Activated CD4-positive, alpha-beta T cell treated with anti-CD3 and anti-CD28 coated beads for 1 hour (primary cell): ENCODE measurements at places on chromosomes 6 and 20.

- no peak for DNase-seq
These were observed 690.9 kb upstream of the CHD6 start for GRCh38 chr20:42309050-42309449.

GRCh38 chr6:33160728-33161344, 31.4 kb downstream of the COL11A2 start:
- no peak for DNase-seq

DNA sequence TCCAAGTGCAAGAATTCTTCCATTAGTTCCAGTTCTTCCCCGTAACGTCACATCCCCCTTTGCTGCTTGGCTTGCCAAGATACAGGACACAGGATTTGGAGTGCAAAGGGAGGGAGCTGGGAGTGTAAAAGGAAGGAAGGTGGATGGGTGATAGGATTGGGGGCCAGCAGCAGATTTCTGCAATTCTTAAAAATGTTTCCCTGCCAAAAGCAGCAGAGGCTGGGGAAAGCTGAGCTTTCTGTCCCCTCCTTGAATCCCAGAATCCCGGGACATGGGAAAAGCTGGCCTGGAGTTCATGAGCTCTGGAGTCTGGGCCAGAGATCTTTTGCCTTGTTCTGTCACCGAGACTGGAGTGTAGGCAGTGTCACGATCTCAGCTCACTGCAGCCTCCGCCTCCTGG, 60.0 kb upstream of the EPB41L1 start:
- no peak for DNase-seq

GRCh38 chr20:33516882-33517281, 27.0 kb downstream of the CBFA2T2 start:
- DNase-seq: no peak

DNA sequence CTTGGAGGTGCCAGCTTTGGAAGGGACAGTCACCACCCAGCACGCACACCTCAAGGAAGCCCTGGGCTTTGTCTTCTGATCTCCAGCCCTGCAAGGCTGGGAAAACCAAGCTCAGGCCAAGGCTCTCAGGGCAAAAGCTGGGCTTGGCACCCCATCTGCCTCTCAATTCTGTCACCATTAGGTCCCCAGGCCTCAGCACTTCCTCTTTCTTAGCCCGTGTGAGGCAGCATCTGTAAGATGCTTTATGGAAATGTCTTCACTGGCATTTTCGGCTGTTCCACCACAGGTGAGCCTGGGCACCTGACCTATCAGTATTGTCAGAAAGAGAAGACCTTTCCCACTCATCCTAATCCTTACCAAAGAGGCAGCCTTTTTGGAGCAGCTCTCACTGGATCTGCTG, 24.6 kb downstream of the GMEB2 start:
- DNase-seq: no peak

DNA sequence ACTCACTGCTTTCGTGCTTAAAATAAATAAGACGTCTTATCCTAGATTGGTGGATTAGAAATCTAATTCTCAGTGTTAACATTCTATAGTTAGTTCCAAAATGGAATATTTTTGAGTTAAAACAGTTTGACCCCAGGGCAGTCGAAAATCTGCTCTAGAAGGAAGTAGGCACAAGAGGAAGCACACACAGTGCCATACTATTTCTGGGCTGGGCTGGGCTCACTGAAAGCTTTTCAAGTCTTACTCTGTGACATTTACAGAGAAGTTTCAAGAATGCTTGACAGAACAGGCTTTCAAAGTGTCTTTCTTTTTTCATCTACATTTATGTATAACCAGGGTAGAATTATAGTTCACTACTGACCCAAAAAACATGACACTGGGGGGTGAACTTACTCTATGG, 209.8 kb downstream of the SOD2 start:
- no peak for DNase-seq

- DNase-seq: no peak
These were observed 65.0 kb upstream of the VSTM2L start for GRCh38 chr20:37837924-37838323.

GRCh38 chr6:12973386-12973785, 256.8 kb downstream of the PHACTR1 start:
- no peak for DNase-seq

- no peak for DNase-seq
These were observed 655.0 kb downstream of the COL12A1 start for GRCh38 chr6:74550821-74551220.

DNA sequence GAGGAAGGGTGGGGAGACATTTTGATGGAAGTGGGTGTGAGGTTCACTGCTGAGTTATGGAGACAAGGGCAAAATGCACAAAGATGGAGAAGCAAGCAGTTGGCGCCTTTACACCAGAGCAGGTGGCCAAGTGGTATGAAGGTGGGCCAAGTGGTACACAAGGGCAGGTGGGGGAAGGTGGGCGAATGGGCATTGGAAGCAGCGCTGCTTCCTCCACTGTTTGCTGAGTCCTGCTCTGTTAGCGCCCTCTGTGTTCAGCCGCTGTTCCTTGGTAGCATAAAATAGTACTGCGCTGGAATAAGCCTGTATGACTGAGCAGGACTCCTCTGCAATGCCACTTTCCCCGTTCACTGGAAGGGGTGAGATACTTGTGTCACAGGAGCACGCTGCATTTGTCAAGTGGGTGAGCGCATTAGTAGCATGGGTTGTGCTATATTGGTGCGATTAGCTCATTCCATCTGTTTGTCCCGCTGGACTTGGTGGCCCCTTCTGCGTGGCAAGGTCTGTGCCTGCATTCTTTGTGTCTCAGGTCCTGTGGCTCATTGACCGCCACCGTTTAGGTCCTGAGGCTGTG, 116.4 kb downstream of the TOX2 start:
- DNase-seq: no peak

- no peak for DNase-seq
These were observed 98.0 kb downstream of the DLL1 start for GRCh38 chr6:170192905-170193304.

DNA sequence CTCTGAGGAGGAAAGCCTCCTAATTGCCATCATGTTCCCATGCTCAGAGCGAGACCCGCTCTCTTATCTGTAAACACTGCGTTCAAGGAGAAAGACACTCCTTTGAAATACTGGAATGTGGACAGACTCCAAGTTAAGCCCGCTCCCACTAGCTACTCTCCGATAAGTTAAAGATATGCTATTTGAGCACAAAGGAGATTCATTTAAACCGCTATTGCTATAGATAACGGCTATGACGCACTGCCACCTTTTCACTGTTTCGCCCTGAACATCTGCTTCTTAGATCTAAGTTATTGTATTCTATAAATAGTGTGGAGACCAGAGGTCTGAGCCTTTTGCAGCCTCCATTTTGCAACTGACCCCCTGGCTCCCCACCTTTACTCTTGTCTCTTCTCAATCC, 82.3 kb downstream of the GPX5 start:
- no peak for DNase-seq

GRCh38 chr20:10916312-10916711, 242.5 kb upstream of the JAG1 start:
- DNase-seq: no peak

DNA sequence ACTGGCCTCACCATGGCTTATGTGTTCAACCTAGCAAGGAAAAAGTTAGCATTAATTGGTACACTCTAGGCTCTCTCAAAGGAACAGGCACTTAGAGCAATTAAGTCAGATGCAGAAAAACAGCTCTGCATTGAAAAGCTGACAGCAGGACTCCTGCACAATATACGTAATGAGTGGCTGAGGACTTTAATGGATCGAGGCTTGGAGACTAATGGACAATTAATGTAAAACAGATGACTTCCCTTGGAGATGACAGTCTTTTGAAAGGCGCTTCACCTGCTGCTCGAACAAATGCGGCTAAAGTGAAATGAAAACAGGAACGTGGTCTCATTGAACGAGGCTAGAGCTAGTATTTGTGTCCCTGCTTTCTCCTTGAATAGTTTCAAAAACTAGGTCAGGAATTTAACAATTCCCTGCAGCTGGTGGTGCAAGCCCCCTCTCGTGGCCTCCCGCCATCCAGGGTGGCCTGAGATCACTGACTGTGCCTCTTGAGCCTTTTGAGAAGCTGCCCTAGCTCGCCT, 137.1 kb downstream of the ELOVL4 start:
- DNase-seq: no peak

- no peak for DNase-seq
These were observed 39.8 kb downstream of the GMPR start for GRCh38 chr6:16278048-16278724.

DNA sequence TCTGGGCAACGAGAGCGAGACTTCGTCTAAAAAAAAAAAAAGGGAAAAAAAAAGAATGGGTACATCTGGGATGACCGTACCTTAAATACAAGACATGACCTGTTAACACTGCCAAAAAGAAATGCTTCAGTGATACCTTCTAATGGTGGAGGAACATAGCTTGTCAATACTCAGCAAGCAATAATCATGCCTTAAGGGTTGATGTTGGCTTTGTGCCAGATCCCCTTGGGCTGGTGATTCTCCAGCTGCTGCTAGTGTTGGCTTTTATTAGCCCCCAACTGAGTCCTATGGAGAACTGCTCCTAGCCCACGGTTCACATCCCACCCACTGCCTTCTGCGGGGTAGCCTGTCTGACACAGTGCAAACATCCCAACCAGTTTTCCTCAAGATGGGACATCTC, 134.9 kb downstream of the PLCB1 start:
- DNase-seq: no peak

DNA sequence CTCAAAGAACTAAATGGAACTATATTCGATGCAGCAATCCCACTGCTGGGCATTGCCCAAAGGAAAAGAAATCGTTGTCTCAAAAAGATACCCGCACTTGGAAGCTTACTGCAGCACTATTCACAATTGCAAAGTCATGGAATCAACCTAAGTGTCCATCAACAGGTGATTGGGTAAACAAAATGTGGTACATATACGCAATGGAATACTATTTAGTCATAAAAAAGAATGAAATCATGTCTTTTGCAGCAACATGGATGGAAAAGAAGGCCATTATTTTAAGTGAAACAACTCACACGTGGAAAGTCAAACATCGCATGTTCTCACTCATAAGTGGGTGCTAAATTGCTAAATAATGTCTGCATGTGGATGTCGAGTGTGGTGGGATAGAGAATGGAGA, 70.9 kb upstream of the MPC1 start:
- DNase-seq: no peak

GRCh38 chr20:13098720-13099355, 90.1 kb downstream of the SPTLC3 start:
- DNase-seq: no peak

GRCh38 chr6:159759645-159760044, 2.2 kb upstream of the ACAT2 start:
- DNase-seq: no peak

DNA sequence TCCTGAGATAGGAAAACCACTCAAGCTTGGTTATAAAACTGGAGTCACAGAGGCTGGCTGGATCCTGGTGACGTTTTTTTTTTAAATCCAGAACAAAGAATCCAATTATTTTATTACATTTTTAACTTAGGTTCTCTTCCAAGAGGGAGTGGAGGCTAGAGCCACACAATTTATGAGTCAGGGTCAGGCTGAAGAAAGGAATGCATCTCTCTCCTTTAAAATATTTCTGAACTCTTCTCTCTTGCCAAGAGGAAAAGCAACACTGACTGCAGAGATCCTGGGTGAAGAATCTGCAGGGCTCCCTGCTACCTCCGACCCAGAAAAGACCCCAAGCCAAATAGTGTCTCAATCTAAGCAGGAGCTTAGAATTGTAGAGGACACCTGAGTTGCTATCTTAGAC, 88.5 kb upstream of the SSTR4 start:
- no peak for DNase-seq

- no peak for DNase-seq
These were observed 52.1 kb downstream of the BMP2 start for GRCh38 chr20:6819599-6819998.

DNA sequence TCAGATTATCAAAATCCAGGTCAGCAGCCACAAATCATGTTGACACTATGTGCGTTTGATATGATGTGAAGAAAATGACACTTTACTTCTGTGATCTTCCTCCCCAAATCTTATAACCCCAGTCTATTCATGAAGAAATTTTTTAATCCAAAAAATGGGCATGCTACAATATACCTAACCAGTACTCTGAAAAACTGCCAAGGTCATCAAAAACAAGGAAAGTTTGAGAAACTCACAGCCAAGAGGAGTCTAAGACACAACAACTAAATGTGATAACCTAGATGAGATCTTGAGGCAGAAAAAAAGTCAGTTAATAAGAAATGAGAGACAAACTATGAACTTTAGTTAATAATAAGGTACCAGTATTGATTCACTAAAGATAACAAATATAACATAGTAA, 200.6 kb upstream of the IRAK1BP1 start:
- no peak for DNase-seq

DNA sequence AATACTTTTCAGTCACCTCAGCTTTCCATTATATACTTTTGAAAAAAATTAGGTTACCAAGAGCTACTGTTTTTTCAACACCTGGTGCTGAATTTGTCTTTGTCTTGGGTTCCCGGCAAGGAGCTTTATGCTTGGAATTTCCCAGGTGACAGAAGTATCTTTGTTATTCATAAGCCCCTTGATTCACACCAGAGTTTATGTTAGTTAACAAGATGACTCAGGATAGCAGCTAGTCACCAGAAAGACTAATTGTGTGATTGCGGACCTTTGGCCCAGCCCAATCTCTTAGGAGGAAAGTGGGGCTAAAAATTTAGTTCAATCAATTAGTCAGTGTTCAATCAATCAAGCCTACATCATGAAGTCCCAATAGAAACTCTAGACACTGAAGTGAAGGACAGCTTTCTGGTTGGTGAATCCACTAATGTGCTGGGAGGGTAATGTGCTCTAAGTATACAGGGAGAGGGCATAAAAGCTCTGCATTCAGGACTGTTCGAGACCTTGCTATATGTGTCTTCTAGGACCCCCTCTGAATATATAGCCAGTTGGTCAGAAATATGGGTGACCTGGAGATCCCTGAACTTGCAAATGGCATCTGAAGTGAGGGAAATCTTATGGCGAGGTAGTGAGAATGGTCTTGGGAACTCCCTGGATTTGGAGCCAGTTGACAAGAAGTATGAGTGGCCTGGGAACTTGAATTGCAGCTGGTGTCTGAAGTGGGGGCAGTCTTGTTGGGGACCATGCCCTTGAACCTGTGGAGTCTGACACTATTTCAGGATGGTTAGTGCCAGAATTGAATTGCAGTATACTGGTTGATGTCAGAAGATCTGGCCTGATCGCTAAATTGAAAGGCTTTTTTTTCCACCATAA, 16.2 kb downstream of the TMEM30A start:
- DNase-seq: no peak

DNA sequence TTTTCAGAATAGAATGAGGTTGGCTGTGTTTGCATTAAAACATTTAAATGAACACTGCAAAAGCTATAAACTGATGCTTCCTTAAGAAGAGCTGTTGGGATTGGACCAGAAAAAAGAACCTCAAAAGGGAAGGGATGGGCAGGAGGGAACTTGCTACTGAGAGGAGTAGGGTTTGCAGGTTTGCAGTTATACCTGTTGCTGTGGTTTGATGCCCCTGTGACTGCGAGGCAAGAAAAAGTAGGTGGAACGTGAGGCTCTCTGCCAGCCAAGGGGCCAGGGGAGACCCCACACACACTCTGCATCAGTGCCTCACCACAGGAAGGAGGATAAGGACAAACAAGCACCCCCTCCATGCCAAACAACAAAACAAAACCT, 197.2 kb downstream of the BCAS1 start:
- no peak for DNase-seq

DNA sequence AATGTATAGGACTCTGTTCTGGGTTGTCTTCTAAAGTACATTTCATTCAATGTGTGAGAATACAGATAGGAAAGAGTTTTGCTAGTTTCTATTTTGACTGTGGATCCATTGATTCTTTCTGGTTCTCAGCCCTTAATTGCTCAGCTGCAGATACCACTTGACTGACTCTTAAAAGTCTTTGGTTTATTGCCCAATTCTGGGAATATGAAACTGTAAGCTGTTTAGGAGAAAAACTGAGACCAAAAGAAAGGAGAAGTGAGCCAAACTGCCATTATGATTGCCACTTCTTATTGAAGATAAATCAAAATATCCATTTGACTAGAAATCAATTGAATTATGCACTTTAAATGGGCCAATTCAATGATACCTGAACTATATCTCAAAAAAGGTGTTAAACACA, 211.4 kb downstream of the ESR1 start:
- DNase-seq: no peak
